H1 (cell line): ENCODE measurements at places on chromosomes 7 and 10. TPM values are rescaled to one million over a fixed set of nuclear protein-coding genes. Genes with fewer than 3 reads are reported as not detected.

PLA2G12B gene
- not detected in 2 replicates for polyA plus RNA-seq

CRPPA gene
- 0.20 and 0.23 TPM in 2 replicates for polyA plus RNA-seq

HOXA4 gene
- not detected in 2 replicates for polyA plus RNA-seq

RNF32 gene
- 0.48 and 0.72 TPM in 2 replicates for polyA plus RNA-seq

IDI1 gene
- polyA plus RNA-seq, result 20.4 and 35.3 TPM in 2 replicates

CCDC3 gene
- polyA plus RNA-seq, result 3.2 and 3.4 TPM in 2 replicates

ADAM22 gene
- 4.6 and 5.6 TPM in 2 replicates for polyA plus RNA-seq

FEZF1 gene
- polyA plus RNA-seq, result 12.7 and 15.7 TPM in 2 replicates

OR9A2 gene
- polyA plus RNA-seq, result not detected in 2 replicates

LIPN gene
- polyA plus RNA-seq, result not detected in 2 replicates

IGF2BP3 gene
- polyA plus RNA-seq, result 66.3 and 94.6 TPM in 2 replicates

ZNF680 gene
- not detected in 2 replicates for polyA plus RNA-seq

FAM25A gene
- polyA plus RNA-seq, result not detected in 2 replicates

PARG gene
- polyA plus RNA-seq, result 13.3 and 14.7 TPM in 2 replicates

ZKSCAN5 gene
- polyA plus RNA-seq, result 4.3 and 5.3 TPM in 2 replicates

RFC2 gene
- polyA plus RNA-seq, result 40.8 and 52.9 TPM in 2 replicates

OR13A1 gene
- 0.35 and 0.53 TPM in 2 replicates for polyA plus RNA-seq

SLIT1 gene
- polyA plus RNA-seq, result 0.70 and 1.1 TPM in 2 replicates

NFKB2 gene
- 31.4 and 34.5 TPM in 2 replicates for polyA plus RNA-seq

CACNB2 gene
- polyA plus RNA-seq, result 1.9 and 2.4 TPM in 2 replicates

TBX20 gene
- polyA plus RNA-seq, result 0.08 TPM in 2 replicates

CALHM2 gene
- polyA plus RNA-seq, result 2.4 and 2.5 TPM in 2 replicates

WEE2 gene
- polyA plus RNA-seq, result 0.02 TPM in 1 of 2 replicates, not detected in the other

OR6V1 gene
- not detected in 2 replicates for polyA plus RNA-seq

PHKG1 gene
- 0.03 and 0.14 TPM in 2 replicates for polyA plus RNA-seq

IL2RA gene
- polyA plus RNA-seq, result not detected in 2 replicates

NPTX2 gene
- polyA plus RNA-seq, result 19.2 and 25.6 TPM in 2 replicates

TAF3 gene
- 1.5 and 1.7 TPM in 2 replicates for polyA plus RNA-seq
